ENCODE measurements at places on chromosomes 3 and 15.

DNA sequence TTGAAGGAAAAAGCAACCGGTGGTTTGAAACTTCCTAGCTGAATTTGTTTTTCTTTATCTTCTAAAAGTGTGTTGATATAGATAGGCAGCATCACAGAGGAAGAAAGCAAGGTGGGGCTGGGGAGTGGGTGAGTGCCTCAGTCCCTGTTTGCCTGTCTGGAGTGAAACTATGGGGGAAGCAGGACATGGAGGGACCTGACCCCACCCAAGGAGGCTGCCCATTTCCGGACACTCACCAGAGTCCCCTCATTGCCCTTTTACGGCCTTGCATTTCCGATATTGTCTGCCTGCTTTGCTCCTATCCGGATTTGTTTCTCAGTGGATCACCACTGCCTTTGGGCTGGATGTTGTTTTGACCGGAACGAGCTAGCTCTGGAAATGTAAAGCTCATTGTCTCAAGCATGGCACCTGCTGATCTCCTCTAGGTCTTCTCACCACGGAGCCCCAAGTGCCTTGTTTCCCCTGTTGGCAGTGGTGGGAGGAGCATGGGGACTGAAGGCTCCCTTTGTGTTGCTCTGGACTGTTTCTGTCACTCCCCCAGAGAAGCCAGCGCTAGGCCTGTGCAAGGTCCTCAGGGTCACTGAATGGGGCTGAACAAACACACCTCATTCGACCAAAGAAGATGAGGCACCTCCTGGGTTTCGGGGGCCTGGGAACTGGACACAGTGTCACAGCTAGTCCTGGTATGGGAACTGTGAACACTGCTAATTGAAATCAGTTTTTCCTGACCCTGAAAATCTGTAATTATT is 7.0 kb downstream of the CLDN11 start:
- no peak for DNase-seq

DNA sequence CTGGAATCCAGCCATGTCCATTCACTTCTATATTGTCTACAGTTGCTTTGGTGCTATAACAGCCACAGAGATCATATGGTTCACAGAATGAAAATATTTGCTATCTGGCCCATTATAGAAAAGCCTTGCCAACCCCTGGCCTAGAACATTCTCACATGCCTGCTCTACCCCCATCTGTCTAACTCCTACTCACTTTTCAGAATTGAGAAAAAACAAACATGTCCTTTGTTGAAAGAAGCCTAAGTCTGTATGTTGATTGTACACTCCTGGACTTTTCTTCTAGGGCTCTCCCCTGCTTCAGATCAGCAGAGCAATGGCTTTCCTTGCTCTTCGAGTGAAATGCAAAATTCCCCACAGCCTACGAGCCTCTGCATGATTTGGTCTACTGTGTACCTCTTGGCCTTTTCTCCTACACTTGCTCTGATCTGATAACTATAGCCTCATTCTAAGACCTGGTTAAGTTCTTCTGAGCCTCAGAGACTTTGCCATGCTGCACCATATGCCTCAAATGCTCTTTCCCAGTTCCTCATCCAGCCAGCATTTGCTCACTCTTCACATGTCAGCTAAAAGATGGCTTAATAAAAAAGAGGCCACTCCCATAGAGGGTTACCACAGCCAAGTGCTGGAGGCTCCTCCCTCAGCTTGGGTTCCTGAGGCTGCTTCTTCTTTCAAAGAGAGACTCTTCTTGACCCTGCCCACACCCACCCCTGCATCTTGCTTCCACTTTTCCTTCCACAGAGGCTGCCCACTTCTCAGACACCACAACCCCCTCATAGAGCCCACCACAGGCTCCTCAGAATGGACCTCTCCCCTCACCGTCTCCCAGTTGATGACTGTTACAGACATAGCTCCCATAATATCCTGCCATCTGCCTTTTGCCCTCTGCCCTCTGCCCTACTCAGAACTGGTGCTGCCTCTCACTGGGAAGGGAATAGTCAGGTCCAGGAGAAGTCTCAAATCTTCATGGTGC is 22.9 kb upstream of the DCLK3 start:
- DNase-seq, result no peak

GRCh38 chr3:152421162-152421561 is 152.4 kb downstream of the MBNL1 start:
- no peak for DNase-seq

- peak; percentile 56 for DNase-seq
These were observed 88.2 kb downstream of the AP4E1 start for GRCh38 chr15:50996641-50997040.

GRCh38 chr15:101614761-101615160 is 37.4 kb downstream of the TM2D3 start:
- no peak for DNase-seq

GRCh38 chr3:14508505-14508819 is 31.7 kb downstream of the GRIP2 start:
- DNase-seq, result no peak

- DNase-seq, result peak; percentile 9
These were observed 109.6 kb upstream of the UMPS start for GRCh38 chr3:124620600-124621063.

DNA sequence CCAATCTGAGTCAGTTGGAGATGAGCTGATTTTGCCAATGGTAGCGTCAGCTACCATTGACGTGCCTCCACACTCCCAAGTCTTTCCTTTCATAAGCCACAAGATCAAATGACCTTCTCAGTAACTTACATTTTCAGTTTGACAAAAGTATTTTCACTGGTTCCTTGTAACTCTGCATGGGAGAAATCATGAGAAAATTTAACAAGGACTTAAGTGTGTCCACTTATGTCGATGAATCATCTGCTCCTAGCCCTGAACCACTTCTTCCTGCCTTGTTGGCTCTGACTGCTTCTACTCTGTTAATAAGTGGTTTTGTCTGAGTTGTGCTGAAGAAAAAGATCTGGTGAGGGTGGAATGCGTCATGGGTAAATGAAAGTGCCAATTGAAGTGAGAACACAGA is 101.2 kb downstream of the NFKBIZ start:
- peak; percentile 88 for DNase-seq

- DNase-seq, result peak; percentile 91
These were observed 4.9 kb downstream of the CADPS start for GRCh38 chr3:62870321-62870720.

DNA sequence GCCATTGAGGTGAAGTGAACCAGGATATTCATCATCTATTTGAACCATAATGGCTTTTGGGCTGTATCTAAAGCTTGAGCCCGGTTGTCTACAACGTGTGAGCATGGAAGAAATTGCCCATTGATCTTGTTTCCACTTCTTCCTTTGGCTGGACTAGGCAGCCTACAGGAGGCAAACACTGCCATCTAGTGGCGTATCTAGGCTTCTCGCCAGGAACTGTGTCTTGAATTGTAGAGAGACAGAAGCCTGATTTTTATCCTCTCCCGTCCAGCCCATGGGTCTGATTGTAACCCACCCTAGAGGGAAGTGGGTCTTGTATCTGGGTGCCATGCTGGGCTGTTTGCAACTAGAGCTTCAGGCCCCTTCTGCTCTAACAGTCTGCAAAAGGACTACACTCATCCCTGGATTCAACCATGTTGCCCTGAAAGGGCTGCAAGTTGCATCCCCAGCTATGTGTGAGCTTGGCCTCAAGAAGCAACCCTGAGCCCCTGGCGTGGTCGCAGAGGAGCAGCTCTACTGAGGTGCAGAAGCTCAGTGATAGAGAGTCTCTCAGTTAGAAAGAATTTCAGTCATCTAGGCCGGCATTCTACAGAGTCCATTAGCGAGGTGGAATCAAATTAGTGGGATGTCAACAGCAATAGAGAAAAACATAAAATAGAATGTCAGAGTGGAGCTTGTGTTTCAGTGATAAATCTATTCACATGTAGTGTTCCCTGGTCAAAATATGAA is 170.2 kb upstream of the UMPS start:
- peak; percentile 80 for DNase-seq

DNA sequence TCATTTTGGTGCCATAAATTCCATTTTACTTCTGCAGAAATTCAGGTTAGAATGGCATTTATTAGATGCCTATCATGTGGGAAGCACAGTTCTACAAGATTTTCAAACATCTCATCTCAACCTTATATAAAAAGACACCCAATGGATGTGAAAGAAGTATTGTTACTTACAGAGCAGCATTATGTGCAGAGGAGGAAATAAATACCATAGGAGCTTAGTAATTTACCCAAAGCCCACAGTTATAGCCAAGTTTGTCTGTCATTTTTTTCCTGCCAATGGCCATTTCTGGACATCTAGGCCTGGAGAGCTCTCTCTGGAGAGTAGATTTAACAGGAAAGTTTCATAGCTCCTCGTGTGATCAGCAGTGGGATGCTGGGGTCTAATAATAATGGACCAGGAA is 659.4 kb upstream of the NAALADL2 start:
- DNase-seq, result no peak

DNA sequence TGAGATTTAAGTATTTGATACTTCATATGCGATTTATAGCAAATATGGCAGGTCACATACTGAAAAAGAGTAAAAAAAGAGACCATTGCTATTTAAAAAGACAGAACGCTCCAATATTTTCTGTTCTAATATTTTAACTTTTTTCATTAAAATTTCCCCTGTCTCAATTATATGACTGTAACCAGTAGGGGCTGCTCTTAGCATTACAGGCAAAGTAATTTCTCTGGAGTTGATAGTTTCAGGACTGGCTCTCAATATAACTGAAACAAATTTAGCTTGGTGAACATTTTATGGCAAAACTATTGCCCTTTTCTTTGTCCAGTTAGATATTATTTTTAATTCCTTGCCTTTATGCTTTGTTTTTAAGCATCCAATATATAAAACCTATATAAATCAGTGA is 286.3 kb upstream of the ROBO2 start:
- no peak for DNase-seq

- DNase-seq, result peak; percentile 97
These were observed 15.8 kb downstream of the ST3GAL6 start for GRCh38 chr3:98778852-98779413.

DNA sequence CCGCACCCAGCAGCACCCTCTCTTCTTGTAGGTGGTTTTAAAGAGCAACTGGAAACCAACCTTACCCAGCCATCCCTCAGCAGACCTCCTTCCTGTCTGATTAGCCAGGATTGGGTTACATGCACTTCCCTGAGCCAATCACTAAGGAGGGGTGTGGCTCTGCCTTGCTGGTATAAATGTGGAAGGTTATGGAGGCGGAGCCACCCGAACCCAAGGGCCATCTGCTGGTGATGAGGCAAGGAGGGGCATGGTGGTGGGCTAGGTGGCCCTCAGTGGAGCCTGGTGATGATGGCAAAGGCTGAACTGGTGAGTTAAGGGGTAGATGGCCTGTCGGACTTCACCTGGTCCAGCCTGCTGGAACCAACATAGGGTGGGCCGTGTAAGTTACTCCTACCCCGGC is 39.8 kb downstream of the CCDC33 start:
- peak; percentile 11 for DNase-seq

DNA sequence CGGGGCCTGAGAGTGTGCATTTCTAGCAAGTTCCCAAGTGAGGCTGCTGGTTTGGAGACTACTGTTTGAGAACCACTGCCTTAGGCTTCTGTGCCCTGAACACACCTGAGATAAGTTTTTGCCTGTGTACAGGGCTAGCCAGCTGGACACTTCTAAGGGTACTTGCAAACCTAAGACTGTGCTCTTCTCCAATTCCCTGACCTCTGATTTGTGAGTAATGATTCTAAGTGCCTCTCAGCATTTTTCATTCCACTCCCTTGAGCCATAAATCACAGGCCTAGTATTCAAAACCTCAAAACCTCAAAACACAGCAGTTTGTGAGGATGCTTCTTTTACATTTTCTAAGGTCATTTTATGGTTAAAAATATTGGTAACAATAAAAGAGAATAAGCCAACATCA is 148.4 kb downstream of the CHST2 start:
- DNase-seq, result peak; percentile 22

DNA sequence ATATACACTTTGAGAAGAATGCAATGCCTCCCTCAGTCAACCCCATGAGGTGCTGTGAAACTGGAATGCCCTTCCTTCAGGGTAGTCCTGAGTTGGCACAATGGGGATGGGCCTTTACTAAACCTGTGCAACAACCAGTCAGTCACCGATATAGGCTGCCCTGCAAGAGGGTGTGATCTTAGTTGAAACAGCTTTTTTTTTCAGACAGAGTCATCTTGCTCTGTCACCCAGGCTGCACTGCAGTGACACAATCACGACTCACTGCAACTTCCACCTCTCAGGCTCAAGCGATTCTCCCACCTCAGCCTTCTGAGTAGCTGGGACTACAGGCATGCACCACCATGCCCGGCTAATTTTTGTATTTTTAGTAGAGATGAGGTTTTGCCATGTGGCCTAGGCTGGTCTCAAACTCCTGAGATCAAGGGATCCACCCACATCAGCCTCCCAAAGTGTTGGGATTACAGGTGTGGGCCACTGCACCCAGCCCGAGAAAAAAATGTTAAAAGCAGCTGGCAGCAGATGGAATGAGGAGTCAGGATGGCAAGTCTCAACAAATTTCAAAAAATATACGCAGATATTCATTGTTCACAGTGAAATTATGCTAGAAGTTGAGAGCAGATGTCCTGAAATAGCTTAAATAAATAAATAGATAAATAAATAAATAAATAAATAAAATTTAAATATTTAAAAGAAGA is 31.8 kb downstream of the MYO5A start:
- DNase-seq, result peak; percentile 82

DNA sequence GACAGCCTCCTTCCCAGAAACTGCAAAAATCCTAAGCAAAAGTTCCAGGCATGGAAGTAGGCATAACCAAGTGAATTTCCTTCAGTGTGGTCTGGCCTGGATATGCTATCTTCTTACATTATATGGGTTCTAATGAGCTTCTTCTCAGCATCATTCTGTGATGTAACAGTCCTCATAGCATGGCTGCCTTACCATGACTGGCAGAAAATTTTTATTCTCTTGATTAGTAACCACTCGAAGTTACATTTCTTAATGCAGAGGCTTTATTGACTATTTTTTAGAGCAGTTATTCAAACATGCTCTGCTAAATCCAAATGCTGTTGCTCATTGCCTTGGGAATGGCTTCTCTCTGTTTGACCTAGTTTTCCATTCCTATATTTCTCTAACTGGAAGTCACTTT is 21.1 kb upstream of the CPNE4 start:
- DNase-seq, result no peak

DNA sequence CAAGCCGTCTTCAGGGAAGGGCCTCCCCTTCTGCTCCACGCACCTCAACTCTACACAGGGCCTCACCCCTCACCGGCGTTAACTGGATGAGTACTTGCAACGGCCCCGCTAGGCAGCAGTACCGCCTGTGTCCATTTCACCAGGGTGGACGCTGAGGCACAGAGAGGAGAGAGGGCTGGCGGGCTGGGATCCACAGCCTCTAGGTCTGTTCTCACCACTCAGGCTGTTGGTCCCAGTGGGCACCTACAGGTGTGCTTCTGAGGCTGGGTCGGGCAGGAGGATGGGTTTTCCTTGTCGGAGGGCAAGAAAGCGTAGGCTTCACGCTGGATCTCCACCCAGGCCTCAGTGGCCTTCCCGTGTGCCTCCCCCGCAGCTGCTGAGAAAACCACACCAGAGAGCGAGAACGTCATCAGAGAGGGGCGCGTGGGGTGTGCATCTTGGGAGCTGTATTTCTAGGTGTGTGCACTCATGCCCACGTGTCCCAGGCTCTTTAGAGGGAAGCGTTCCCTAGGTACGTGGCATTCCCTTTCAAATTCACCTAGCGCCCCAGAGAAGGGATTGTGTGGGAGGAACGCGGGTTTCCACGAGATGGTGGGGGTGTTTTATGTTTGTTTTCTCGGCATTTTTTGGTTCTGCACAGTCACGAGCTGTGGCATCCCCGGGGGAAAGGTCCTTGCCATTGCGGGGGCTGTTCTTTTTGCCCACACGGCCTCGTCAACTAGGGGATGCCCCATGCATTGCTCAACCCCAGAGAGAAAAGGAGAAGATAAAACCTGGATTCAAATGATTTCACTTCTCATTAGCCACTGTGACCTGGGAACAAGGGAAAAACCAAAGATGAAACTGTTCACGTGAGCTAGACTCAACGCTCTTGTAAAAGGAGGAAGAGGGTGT is 67.7 kb downstream of the MGLL start:
- no peak for DNase-seq
